EH (cell line): ENCODE measurements at places on chromosomes 13 and 19.

- peak; percentile 3 for DNase-seq
Measured at GRCh38 chr13:105598529-105598928, 936.9 kb downstream of the EFNB2 start.

DNA sequence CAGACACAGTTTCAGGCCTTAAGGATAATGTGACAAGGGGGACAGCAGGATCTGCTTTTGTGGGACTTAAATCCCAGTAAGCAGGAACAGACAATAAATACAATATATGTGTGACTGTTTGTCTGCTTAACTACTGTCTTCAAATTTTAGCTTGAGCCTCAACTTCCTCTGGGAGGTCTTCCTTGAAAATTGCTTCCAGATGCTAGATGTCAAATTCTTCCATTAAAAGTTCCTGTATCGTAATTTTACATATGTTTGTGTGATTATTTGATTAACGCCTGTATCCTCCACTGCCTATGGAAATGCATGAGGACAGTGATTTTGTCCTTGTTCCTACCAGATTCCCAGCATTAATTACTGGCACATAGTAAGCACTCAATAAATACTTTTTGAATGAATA lies 385.5 kb downstream of the NDFIP2 start:
- no peak for DNase-seq

DNA sequence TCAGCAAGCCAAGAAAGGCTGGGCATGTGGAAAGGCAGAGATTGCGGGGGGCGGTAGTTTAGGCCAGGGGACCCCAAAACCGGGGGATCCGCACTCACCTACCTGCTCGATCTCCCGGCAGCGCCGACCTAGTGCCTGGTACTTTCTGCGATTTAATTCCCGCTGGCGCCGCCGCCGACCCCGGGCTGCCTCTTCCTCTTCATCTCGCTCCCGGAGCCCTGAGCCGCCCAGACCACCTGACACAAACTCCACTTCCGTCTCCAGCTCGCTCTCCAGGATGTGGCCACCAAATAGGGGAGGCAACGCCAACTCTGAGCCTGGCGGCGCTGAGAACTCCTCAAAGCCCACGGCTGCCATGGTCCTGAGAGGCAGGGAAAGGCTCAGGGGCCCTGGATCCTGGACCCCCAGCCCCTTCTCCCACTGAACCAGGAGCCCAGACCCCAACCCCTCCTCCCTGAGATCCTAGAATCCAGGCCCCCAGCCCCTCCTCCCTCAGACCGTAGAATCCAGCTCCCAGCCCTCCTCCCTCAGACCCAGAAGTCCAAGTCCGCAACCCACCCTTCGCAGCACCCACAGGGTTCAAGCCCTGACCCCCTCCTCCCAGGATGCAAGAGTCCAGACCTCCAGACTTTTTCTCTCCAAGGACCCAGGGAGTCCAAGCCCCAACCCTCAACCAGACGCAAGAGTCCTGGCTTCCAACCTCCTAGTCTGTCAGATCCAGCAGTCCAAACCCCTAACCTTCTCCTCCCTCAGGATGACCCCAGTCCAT lies 933 bp downstream of the TFPT start:
- peak; percentile 61 for DNase-seq

DNA sequence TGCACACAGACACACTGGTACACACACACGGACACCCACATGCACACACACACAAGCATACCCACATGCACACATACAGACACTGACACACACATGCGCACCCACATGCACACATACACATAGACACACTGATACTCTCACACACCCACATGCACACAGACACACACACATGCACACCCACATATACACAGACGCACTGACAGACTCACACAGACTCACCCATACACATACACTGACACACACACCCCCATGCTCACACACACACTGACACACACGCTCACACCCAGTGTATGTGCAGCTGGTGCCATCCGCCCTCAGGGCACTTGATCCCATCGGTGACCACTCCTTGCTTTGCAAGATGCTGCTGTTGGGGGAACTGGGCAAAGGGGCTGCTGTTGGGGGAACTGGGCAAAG lies 9.7 kb upstream of the RASA3 start:
- DNase-seq, result no peak

DNA sequence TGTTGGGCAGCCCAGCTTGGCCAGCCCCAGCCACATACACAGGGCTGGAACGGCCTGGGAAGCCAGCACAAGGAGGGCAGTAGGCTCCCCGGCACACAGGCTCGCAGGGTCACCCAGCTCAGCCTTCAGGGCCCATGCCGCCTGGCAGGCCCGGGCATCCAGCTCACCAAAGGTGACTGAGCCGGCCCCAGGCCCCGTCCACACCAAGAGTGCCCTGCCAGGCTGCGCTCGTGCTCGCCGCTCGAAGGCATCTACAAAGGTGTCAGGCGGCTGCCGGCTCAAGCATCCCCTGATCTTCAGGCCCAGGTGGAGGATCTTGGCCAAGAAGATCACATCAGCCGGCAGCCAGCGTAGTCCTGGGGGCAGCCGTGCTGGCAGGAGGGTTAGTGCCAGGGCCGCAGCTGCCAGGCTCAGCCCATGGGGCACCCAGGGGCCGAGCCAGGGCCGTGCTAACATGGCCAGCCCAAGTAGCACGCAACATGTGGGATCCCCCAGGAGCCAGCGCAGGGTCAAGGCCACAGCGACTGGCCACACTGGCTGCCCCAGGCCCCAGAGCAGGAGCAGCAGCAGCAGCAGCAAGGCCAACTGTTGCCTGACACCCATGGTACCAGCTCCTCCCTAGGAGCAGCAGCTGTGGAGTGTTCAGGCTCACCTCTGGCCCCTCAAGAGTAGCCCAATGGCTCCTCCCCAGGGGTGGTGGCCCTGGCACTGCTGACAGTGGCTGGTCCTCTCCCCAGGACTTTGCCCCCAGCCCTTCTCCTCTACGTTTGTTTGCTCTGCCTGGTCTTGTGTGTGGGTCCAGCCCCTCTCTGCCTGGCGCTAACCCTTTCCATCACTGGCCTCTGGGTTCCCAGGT lies at the start of gene SLC27A5:
Gene SLC27A5, minus strand, starts transcription at position 640 of the 856 bp plus-strand sequence. Its CDS starts 37 bp downstream, at position 603.
- no peak for DNase-seq

- DNase-seq, result no peak
Measured at GRCh38 chr13:31929031-31929770, 102.4 kb upstream of the FRY start.

DNA sequence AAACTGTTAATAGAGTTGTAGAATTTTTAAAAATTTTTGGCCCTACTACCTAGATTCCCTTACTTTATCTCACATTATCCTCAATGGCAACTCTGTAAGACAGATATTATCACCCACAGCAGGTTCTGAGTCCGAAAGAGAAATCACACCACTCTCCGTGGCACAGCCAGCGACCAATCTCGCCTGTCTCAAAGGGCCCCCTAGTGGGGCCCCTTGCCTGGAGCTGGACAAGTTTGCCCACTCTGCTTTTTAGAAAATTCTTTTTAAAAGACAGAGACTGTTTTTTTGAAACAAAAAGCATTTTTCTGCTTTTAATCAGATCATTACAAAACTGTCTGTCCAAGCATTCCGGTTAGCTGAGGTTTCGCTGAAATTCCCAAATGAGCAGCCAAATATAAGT lies 21.7 kb downstream of the PHF11 start:
- DNase-seq, result peak; percentile 34

DNA sequence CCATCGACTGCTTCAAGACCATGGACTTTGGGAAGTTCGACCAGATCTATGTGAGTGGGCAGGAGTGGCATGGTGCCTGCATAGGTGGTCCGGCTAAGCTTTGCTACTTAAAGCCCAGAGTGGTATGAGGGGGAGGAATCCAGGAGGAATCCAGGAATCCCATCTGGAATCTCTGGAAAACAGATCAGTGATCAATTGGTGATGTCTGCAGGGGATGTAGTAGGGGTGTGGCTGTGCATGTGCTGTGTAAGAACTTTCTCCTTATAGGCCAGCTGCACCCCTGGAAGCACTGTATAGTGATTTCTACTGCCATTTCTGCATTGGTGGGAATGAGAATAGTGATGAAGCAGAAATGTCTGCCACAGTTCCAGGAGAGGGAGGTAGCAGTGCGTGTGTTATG lies 23.6 kb downstream of the PNPLA6 start:
- no peak for DNase-seq

DNA sequence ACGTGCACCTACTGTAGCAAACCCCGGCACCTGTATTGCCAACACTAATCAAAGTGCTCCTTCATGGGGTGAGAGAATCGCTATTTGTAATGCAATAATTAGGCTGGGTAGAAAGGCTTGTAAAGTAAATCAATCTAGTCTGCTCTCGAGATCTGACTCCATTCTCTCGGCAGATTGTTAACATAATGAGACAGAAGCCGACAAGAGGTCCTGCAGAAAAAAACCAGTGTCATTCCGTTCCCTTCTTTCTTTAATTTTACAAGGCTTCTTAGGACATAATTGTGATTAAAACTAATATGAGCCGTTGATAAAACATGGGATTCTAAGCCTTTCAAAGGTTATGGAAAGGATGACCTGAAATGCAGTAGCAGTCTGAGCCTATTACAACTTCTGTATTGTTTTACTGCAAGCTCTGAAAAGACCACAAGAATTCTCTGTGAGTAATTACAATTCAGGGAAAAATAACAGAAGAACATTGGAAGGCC lies 530.0 kb downstream of the PCDH9 start:
- no peak for DNase-seq

DNA sequence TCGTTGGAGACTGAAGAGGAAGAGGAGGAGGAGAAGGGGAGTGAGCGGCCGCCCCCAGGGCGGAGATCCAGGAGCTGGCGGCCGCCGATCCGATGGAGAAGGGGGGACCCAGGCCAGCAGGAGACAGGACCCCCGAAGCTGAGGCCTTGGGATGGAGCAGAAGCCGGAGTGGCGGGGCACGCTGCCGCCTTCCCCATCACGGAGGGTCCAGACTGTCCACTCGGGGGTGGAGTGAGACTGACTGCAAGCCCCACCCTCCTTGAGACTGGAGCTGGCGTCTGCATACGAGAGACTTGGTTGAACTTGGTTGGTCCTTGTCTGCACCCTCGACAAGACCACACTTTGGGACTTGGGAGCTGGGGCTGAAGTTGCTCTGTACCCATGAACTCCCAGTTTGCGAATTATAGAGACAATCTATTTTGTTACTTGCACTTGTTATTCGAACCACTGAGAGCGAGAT lies 1.8 kb downstream of the GADD45B start:
- peak; percentile 63 for DNase-seq

- DNase-seq, result no peak
Measured at GRCh38 chr13:98524391-98524790, 52.5 kb downstream of the STK24 start.

DNA sequence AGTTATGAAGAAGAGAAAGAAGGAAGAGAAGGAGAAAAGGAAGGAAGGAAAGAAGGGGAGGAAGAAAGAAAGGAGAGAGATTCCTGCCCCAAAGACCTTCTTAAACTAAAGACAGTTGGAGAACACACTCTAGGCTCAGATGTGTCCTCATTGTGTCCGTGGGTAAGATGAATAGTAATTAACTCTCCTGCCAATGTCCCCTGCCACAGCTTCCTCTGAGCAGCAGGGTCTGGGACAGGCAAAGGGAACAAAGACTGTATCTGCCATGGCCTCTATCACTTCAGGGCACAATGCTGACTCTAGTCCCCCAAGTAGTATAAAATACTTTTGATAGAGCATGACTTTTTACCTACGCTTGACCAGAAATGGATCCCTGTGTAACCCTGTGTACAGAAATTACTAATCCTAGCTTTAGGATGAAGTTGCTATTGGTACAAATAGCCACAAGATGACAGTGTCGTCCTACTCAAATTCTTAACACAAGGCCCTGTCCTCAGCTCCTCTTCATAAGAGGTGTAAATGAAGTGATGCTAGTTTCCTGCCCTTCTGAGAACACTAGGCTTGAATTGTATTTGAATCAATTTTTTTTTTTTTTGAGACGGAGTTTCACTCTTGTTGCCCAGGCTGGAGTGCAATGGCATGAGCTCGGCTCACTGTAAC lies 186.2 kb upstream of the GPR12 start:
- peak; percentile 67 for DNase-seq

DNA sequence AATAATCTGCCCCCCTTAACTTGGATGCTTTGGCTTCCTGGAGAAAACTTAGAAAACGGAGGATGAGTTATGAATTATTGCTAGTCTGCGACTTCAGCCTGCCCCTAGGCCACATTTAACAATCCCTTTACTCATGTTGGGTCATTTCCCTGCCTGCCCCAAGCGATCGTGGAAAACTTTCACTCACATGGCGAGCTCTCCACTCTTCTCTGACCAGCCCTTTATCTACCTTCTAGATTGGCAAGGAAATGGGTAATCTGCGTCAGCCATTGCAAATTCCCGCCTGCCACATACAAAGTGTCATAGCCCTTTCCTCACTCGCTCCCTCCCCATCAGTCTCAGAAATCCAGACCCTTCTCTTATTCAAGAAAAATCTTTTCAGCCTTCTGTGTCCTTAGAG lies 154.3 kb upstream of the IRS2 start:
- no peak for DNase-seq

DNA sequence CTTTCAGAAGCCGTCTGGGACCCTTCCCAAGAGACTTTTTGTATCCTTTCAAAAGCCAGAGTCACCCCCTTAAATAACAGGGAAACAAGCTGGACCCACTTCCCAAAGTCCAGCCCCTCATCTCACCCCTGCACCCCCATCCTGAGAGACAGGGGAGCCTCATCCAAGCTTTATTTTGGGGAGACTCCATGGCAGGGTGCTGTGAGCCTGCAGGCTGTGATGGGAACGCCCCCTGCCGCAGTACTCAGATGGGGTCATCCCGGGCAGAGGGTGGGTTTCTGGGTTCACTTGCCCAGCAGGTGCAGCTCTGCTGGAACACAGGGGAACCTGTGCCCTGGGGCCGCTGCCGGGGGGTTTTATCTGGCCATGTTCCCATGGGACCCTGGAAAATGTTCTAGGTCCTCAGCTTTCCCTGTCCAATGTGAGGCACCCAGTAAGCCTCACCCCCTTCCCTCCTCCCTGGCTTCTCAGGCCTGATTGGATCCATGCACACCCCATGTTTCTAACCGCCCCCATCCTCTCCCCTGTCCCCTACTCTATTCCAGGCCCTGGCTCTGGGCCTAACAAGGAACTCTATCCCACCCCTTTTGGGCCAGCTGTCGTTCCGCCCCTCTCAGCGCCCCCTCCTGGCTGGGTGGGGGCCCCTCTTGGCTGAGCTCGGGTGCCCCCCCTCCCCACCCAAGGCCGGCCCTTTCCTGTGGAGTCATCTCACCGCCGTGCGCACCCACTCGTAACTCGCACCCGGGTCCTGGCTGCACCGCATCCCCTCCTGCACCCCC lies 1.0 kb downstream of the HIF3A start:
- DNase-seq, result no peak

DNA sequence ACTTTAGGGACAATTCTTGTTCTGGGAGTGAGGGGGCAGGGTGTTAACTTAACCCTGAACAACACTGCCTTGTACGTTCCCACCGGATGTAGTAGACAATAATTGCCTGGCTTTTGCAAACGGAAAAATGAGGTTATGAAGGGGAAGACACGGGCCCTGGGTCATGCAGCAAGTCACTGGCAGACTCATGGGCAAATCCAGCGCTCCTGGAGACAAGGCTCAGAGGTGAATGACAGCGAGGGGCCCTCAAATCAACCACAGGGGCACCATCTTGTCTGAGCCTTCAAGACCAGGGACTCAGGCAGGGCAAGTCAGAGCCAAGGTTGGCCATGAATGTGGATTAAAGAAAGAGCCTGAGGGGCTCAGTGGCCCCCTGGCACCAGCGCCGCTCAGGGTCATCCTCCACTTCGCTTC lies 2.8 kb downstream of the RASA3 start:
- DNase-seq, result no peak
